ENCODE measurements at places on chromosomes 6 and 20.

DNA sequence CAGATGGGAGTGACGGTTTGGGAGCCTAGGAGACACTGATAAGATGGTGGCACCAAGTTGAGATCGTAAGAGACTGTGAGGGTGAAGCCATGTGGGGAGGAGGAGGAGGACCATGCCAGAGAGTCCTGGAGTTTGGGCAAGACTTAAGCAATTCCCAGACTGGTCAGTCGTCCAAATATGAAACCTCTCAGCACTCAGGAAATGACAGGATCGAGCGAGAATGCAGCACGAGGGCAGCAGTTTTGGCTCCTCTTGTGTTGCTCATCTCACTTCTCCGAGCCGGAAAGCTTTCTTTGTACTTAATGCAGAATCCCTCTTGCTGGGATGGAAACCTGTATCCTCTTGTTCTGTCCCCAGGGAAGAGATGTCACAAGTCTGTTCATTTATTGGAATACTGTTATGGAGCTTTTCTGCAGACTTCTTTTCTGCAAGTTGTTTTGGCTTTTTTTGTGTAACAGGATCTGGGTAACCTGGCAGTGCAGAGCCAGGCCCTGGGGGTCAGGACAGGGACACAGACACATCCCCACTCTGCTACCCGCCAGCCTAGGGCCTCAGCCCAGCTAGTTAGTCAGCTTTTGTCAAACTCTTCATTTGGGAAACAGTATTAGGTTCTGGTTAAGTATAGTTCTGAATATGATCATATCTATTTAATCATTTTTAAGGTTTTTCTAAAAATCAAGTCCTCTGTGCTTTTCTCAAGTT lies 34.3 kb downstream of the FNDC1 start:
- DNase-seq = no peak

DNA sequence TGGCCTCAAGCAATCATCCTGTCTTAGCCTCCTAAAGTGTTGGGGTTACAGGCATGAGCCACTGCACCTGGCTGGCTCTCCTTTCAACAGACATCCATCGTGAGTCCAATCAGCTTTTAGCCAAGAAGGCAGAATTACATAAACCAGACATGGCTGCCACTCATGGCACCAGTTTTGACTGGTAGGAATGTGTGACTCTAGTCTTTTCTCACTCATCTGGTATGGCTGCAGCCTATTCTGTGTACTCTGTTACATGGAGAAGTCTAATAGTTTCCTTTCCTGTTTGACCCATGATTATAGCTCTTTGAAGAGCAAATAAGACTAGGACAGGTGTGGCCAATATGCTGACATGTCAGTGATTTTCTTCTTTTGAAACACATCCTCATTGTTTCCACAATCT lies 27.0 kb upstream of the RNF144B start:
- no peak for DNase-seq

DNA sequence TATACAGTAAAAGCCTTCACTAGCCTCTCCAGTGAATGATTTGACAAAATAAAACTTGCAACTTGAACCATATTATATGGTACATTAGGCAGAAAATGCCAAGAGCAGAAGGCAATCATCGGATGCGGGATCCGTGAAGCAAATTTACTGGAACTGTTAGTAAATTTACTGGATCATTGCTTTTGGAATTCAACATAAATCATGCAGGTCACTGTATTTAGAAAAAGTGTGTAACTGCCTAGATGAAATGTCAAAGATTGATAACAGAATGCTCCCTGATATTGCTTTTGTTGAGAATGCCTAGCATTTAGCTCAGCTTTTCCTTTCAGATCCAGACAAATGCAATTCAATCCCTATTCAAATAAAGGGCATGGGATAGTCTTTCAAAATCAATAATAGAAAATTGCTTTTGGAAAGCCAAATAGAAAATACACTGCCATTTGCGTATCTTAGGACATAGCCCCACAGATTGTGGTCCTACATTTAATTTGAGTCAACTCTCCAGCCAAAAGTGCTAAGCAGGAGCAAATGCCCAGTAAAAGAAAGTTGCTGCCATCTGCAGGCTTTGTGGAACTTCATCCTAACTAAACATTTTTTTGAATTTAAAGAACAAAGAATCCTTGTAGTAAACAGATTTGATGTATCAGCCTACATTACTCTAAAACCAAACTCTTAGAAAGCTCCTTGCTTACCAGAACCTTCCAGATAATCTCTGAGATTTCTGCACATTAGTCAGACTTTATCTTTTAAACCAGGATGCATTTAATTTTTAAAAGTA lies 109.5 kb upstream of the HSF2 start:
- DNase-seq = no peak

GRCh38 chr6:107712665-107713551 lies 111.2 kb downstream of the SCML4 start:
- DNase-seq = peak; percentile 26

- peak; percentile 45 for DNase-seq
These were observed 179.5 kb upstream of the SYNDIG1 start for GRCh38 chr20:24289737-24290481.

- DNase-seq = no peak
These were observed 1110.3 kb upstream of the MAP3K7 start for GRCh38 chr6:91697010-91697695.

- no peak for DNase-seq
These were observed 98.7 kb upstream of the LAMA2 start for GRCh38 chr6:128784266-128784665.

DNA sequence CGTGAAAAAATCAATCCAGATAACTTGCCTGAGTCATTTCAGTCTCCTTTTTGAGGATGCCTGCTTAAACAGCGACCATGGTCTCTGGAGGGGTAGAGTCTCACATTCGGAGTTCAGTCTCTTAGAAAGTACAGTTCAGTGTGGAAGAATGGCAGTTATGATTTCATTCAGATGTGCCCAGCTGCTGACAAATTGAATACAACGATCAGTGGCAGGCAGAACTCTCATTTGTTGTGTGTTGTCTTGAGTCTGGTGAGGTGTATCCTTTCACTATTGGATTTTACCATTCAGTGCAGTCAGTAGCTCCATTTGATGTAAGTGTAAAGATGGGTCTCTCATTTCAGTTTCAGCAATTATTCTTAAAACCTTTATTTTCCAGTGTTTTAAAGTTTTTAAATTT lies 639 bp upstream of the TULP4 start:
- no peak for DNase-seq

- DNase-seq = no peak
These were observed 917 bp downstream of the C6orf120 start for GRCh38 chr6:169702840-169703246.

- no peak for DNase-seq
These were observed 4.4 kb downstream of the MOCS1 start for GRCh38 chr6:39929733-39930461.

DNA sequence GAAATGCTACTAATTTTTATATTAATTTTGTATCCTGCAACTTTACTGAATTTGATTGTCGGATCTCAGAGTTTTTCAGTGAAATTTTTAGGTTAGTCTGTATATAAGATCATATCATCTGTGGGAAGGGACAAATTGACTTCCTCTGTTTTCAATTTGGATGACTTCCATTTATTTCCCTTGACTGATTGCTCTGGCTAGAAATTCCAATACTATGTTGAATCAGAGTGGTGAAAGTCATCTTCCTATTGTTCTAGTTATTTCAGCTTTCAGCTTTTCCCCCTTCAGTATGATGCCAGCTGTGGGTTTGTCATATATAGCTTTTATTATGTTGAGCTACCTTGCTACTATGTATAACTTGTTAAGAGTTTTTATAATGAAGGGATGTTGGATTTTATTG lies 771.2 kb downstream of the KIF16B start:
- DNase-seq = no peak

GRCh38 chr6:84910906-84911607 lies 146.7 kb upstream of the TBX18 start:
- no peak for DNase-seq

GRCh38 chr20:19589787-19590362 lies 168.2 kb upstream of the RIN2 start:
- DNase-seq = no peak

DNA sequence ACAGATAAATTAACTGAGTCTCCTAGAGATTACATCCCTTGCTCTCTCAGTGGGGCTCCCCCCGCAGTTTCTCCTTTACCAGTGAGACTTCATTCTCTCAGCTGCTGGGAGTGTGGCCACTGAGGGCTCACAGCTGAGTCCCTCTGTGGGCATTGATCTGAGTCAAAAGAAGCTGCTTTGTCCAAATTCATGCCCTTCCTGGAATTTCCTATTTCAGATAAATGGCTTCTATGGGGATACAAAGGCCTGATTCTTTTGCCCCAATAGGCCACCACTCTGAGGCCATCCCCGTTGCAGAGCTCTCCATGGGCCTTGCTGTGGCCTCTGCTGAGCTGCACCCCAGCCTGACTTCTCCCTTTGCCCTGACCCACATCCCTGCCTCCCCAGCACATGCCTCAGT lies 10.0 kb downstream of the CST5 start:
- no peak for DNase-seq

- DNase-seq = no peak
These were observed 22.0 kb downstream of the TRIM27 start for GRCh38 chr6:28901831-28902230.

DNA sequence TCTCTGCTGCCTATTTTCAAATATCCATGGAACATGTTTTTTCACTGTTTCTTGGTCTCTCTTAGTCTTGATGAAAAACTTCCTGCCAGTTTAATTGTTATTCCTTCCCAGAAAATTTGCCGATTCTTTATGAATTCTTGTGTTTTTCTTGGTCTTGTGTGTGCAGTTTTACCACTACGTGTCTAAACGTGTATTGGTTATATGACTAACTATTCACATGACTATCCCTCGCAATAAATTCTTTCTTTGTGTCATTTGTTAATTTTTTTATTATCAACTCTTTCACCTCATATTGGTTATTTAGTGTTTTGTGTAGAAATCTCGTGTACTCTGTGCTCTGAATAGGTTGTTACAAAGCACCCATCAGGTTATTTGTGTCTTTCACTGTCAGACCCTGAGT lies 315.4 kb downstream of the HAO1 start:
- no peak for DNase-seq

GRCh38 chr6:125201961-125202729 lies 48.6 kb downstream of the TPD52L1 start:
- no peak for DNase-seq

DNA sequence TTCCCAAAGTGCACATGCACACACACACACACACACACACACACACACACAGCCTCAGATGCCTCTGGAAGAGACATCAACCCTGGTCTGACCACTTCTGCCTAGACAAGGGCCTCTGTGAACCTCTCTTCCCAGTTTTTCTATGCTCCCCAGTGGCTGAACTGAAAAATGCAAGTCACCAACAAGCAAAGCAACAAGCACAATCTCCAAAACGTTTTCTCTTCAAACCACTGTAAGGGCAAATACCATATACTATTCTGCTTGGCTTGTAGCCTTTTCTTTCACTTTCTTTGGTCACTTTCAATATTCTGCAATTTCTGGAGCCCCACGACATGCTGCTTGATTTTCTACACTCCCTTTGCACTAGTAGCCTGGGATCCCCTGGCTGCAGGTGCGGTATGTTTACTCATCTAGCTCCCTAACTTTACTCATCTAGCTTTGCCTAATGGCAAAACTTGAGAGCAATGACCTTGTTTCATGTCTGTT lies 121.4 kb upstream of the DST start:
- peak; percentile 53 for DNase-seq

DNA sequence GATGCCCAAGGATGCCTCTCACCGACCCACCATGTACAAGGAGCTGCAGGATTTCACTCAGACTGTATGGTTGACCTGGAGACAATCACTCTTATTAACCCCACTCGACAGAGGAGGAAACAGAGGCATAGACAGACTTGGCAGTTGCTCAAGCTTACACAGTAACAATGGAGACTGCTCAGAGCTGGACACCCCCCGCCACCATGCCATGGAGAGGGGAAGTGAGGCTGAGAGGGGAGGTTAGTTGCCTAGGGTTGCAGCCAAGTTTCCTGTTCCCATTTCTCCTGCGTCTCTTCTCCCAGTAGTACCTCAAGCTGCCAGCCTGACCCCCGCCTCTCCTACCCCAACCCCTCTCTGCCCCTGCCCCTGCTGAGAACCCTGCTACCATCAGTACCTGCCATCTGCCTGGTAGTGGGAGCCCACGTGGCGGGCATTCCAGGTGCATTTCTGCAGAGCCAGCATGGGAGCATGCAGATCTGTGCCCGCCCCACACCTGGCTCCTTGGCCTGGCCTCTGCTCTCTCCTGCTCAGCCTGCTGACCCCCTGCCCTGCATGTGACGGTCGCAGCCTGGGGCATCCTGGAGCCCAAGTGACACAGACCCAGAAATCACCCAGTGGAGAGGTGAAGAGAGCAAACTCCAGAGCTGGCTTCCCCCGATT lies 157.7 kb downstream of the PREX1 start:
- DNase-seq = peak; percentile 46

DNA sequence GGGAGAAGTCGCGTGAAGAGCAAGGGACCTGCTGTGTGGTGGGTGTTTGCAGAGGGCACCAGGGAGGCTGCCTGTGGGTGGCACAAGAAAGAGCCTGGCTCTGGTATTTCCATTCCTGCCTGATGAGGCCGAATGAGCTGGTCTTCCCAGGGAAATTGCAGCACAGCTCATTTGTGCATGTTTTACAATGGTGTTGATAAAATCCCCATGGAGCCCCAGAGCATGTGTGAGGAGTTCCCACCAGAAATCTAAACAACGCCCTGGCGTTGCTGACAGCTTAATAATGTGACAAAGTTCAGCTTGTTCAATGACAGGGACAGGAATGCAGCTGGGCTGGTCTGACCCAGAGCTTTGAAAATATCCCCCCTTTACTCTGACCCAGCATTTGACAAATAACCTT lies 135.5 kb downstream of the CLIC5 start:
- DNase-seq = no peak

GRCh38 chr20:38833154-38833856 lies 27.8 kb downstream of the PPP1R16B start:
- DNase-seq = no peak

GRCh38 chr20:44805979-44806620 lies 4.2 kb downstream of the RIMS4 start:
- no peak for DNase-seq

- DNase-seq = peak; percentile 66
These were observed 134.4 kb downstream of the ARHGAP18 start for GRCh38 chr6:129575378-129576118.

GRCh38 chr20:2756056-2756611 lies 44.3 kb downstream of the CPXM1 start:
- DNase-seq = peak; percentile 34

Data from KBM-7 (cell line).